ENCODE measurements at places on chromosomes 7 and 10. TPM values are rescaled to one million over a fixed set of nuclear protein-coding genes. Genes with fewer than 3 reads are reported as not detected.
A peak's percentile ranks its signal among the peaks of the same experiment; 100 is the strongest.

GNB2 gene
- polyA plus RNA-seq = 193 TPM

PRSS1 gene
- polyA plus RNA-seq = 0.15 TPM

MSS51 gene
- polyA plus RNA-seq = 3.6 TPM

TSPAN15 gene
- 37.9 TPM for polyA plus RNA-seq

DNA sequence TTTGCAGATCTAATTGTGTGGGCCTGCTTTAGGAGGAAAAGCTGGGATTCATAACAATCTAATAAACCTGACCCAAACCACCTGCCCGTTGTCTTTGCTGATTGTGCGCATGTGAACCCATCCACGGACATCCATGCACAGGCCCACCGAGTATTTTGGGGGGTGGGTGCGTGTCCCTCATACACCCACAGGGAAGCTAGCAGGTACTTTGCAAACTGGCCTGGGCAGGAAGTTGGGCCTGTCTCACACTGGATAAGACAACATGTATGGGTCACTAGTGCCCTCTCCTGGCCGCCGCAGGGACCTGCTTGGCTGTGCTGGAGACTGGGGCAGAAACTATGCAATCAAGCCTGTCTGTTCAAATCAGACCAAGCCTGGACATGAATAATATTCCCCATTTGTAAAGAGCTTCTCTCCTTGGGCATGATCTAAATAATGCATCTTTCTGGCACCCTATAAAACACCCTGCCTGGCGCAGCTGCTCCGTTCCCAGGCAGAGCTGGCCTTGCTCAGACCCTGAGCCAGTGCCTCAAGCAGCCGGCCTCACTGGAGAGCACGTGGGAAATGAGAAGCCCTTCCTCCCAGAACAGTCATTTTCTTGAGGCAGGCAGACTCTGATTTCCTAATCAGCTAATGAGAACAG, 15.8 kb downstream of the ECHDC3 start:
- no peaks in the 10 kb centered on the region for H3K27me3 ChIP-seq
- peaks cover 11% of the 10 kb centered on the region for H3K4me1 ChIP-seq
- H3K4me3 ChIP-seq = no peak overlapping the region
- peak; percentile 78 for DNase-seq
- H3K36me3 ChIP-seq = peaks cover 19% of the 10 kb centered on the region

GRCh38 chr10:53574024-53574423, 801.4 kb upstream of the MBL2 start:
- no peak overlapping the region for H3K4me3 ChIP-seq
- H3K27me3 ChIP-seq = no peaks in the 10 kb centered on the region
- no peaks in the 10 kb centered on the region for H3K4me1 ChIP-seq
- DNase-seq = no peak
